Esophagus muscularis mucosa (tissue), 4 donors: ENCODE measurements at places on chromosomes 6 and 20.

DNA sequence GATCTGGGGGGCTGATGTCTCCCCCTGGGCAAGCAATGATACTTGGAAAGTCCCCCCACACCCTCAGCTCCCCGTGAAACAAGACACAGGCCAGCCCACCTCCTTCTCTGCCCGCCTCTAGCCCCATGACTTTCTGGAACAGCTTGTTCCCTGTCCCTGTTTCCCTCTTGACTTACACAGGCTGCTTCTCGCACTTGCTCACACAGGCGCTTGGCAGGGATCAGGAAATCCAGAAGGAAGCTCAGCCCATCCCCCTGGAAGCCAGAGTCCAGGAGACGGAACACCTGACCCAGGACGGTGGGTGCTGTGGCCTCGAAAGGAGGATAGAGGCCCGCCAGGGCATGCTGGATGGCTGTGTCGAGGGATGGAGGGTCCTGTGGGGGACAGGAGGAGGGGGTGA, 14.8 kb downstream of the KIAA1755 start:
- no peak for DNase-seq

- DNase-seq = no peak
Measured at GRCh38 chr6:169677096-169677495, 24.7 kb downstream of the WDR27 start.

DNA sequence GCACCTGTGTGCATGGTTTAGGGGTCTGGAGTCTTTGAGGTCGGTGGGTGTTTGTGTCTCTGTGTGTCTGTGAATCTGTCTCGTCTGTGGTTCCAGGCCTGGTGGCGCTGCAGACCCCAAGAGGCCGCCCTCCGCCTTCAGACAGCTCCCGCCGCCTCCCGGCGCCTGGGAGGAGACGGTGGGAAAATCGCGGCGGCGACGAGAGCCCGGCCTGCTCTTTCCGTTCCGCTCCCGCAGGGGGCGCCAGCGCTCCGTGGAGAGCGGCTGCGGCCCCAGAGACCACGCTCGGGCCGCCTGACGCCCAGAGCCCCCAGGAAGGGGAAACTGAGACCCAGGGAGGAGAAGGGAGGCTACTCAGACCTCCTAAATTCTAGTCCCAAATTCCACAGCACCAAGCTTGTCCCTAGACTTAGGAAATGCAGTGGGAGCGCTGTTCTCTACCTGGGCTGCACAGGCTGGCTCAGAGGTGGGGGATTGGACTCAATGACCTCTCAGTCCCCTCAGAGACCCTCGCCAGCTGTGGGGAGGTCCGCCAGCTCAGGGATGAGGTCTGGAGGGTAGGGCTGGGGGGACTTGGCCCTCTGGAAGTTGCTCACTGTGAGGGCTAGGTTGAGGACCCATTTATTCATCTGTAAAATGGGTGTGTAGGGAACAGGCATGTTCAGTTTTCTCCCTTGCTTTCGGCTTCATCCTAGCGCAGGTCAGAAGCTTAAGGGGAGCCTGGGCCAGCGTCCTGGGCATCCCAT, 36.9 kb upstream of the BLCAP start:
- peak; percentile 53 for DNase-seq

DNA sequence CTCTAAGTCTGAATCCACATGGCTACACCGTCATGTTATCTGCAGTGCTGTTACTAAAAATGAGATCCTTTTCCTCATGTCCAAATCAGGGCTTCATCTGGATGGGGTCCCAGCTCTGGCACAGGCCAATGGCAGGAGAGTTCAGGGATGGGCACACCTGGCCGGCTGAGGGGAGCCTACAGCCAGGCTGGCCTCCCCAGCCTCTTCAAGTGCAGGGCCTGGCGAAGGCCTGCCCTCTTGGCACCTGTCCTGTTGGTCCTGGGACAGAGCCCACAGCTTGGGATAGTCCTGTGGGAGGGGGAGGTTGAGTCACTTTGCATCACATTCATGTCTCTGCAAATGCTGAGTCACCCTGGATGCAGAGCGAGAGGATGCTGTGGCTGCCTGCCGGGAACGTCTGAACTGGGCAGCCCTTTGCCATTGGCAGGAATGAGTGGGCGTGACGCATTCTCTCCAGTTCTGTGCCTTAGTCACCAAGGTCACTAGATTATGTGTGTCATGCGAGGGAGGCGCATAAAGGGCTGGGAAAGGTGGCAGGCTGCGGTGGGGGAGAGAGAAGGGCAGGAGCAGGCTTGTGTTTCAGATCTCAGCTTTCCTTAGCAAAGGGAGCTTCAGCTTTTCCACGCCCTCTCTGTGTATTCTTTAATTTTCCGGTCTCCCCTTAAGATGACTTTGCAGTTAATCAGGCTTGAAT, 223.2 kb upstream of the ECI2 start:
- peak; percentile 96 for DNase-seq

GRCh38 chr6:155245831-155246230, 18.0 kb upstream of the CLDN20 start:
- DNase-seq = no peak

GRCh38 chr20:58054780-58055373, 173.6 kb downstream of the ANKRD60 start:
- peak; percentile 88 for DNase-seq
